IgD-negative memory B cell (primary cell): ENCODE measurements at places on chromosomes 7 and 10. TPM values are rescaled to one million over a fixed set of nuclear protein-coding genes. Genes with fewer than 3 reads are reported as not detected.

Gene MMD2
- polyA plus RNA-seq, result not detected

Gene GNGT1
- polyA plus RNA-seq, result not detected

Gene CREB5
- 1.3 TPM for polyA plus RNA-seq

Gene TIMM23
- polyA plus RNA-seq, result 57.9 TPM

Gene HK1
- polyA plus RNA-seq, result 88.6 TPM

Gene NME8
- not detected for polyA plus RNA-seq

Gene ST8SIA6
- polyA plus RNA-seq, result not detected

Gene DPYSL4
- polyA plus RNA-seq, result not detected

Gene TMEM225B
- polyA plus RNA-seq, result 1.6 TPM

Gene BRAF
- 11.6 TPM for polyA plus RNA-seq

Gene MET
- polyA plus RNA-seq, result not detected

Gene SRGN
- 65.1 TPM for polyA plus RNA-seq

Gene INPP5A
- 0.94 TPM for polyA plus RNA-seq
